Vagina (tissue), 2 donors: ENCODE measurements at places on chromosomes 1 and 21. TPM values are rescaled to one million over a fixed set of nuclear protein-coding genes. Genes with fewer than 3 reads are reported as not detected.

GRCh38 chr1:248834343-248834940 is 3.6 kb upstream of the ZNF672 start:
- no peak for DNase-seq

- peak; percentile 94 for DNase-seq
These were observed 2.4 kb upstream of the NFIA start for GRCh38 chr1:61079898-61080336.

DNA sequence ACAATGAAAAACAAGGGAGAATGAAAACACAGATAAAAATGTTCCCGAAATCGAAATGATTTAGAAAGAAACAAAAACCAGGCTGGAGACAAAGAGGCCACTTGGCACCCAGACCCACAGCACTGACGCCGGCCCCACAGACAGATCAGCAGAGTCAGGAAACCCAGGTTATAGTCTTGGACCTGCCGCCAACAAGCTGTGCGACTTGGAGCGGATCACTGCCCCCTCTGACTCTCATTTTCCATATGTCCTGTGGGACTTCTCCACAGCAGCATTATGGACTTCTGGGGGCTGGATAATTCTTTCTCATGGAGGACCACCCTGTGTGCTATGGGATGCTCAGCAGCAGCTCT is 72.4 kb downstream of the MATN1 start:
- no peak for DNase-seq

DNA sequence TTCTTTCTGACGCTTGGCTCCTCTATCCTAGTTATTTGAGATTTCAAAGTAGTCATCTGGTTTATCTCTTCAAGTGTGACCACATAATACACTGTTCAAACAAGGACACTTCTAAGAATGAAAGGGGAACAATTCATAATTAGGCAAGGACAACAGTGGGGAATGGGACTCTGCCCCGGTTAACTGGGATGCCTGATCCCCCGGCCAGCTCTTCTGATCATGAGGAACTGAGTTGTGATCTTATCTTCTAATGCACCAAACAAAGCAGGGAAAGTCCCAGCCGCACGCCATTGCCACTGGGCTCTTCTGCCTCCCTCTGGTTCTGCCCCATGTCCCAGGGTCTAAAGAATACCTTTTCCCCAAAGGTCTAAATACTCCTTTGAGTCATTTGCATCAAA is 158.2 kb upstream of the IRF2BP2 start:
- no peak for DNase-seq

DNA sequence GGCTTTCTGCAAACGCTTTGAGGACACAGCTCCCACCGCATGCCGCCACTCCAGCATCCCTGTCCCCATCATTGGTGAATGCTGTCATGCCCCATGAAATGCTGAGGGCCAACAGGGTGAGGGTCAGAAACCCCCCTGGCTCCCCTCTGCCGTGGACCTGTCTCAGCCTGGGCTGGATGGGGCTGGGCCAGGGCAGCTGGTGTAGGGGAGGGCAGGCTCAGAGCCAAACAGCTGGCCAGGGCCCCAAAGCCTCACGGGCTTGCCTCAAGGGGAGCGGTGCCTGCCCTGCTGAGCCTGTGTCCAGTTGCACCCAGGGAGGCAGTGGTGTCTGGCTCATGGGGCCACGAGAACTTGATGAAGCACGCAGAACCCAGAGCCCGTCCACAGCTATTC is 49.7 kb downstream of the S100B start:
- no peak for DNase-seq

DNA sequence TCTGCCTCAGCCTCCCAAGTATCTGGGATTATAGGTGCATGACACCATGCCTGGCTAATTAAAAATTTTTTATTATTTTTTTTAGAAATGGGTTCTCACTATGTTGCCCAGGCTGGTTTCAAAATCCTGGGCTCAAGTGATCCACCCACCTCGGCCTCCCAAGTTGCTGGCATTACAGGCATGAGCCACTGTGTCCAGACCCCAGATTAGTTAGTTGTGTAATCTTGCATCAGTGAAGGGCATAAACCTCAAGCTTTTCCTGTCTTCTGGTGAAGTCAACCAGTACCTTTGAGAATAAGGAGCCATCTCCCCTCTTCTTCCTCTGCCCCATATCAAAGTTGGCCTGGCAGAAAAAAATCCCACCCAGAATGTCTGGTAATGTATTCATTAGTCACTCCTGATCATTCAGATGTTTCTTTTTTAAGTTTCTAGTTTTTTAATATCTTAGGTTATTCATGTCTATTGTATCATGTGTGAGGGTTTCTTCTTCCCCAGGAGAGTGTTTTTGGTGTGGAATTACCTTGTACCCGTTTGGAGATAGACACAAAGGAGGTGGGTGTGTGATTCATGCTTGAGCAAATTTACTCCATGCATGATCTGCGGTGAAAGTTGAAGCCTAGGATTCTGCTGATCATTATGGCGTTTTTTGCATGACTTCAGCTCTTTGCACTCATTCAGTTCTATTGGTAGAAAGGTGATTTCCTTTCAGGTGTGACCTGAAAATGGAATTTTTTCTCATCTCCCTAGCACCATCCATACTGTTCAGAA is 144.0 kb downstream of the FMN2 start:
- no peak for DNase-seq

- DNase-seq, result no peak
These were observed 46.9 kb upstream of the ADAM30 start for GRCh38 chr1:119943216-119943615.

DNA sequence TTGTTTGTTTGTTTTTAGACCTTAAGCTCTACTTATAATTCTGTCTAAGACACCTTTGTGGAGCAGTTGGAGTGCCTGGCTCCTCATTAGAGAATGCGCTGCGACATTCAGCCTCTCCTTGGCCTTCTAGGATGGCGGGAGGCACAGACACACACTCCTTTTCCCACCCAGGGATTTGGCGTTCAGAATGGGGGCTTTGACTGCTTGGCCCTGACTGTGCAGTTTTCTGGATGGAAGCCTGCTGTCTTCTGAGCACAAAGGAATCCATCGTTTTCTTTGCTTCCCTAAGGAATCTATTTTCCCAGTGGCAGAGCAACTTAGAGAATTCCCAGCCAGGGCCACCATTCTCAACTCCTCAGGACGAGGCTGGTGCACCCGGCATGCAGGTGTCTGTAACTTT is 83.6 kb downstream of the GALNT2 start:
- no peak for DNase-seq

The CR1 gene
- 2.5 TPM for total RNA-seq

GRCh38 chr1:171800342-171800741 is 18.9 kb downstream of the METTL13 start:
- no peak for DNase-seq

The PGLYRP4 gene
- total RNA-seq, result 3.9 TPM

GRCh38 chr21:26783466-26784195 is 61.6 kb downstream of the ADAMTS1 start:
- no peak for DNase-seq

DNA sequence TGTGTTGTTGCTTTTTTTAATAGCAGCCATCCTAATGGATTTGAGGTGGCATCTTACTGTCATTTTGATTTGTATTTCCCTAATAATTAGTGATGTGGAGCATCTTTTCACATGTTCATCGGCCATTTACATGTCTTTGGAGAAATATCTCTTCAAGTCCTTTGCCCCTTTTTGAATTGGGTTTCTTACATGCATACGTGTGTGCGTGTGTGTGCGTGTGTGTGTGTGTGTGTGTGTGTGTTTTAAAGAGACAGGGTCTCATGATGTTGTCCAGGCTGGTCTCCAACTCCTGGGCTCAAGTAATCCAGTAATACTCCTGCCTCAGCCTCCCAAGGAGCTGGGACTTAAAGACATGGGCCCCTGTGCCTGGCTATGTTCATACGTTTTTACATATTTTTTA is 9.5 kb downstream of the PKNOX1 start:
- DNase-seq, result no peak

DNA sequence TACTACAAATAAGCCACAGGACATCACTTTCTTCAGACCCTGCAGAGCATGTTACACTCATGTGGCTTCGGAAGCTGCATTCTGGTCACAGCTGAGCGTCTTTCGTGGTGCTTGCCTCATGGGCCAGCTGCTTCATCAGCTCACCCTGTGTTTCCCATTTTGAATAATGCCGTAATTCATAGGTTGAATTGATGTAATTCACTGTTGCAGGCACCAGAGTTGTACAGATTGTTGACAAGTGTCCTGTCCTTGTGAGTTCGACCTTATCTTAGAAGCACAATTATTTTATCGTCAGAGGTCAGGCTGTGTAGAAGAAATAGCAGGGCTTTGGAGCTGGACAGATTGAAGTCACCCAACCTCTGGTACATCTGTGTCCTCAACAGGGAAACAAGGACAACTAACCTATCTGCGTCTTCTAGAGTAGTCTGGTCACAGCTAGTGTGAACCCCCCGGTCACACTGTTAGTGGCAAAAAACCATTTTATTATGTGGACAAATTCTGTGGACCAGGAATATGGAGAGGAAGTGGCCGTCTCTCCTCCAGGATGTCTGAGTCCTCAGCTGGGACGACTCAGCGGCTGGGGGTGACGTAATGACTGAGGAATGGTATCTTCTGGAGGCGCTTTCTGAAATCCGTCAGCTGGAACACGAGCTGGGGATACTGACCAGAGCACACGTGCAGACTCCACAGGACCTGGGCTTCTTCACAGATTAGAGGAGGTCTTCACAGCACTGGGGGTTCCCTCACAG is 17.8 kb downstream of the PKNOX1 start:
- DNase-seq, result peak; percentile 93

DNA sequence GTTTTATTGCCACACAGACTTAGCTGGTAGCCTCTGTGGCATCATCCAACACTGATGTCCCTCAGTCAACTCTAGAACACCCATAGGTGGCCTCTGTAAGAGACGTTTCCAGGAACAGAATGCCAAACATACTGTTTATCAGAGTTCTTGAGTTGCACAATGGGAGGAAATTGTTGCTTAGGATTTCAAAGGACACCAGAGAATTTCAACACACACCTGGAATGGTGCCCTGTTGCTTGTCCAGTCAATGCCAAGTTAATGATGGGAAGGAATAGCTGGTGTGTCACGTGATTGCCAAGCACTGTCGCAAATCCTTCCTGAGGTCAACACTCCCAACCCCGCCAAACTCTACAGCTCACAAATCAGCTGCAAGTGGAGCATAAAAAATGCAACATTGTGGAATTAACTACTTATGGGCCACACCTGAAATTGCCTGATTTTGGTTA is 28.6 kb upstream of the DUSP23 start:
- DNase-seq, result no peak

- no peak for DNase-seq
These were observed 1.3 kb upstream of the LIN28A start for GRCh38 chr1:26409191-26409807.

DNA sequence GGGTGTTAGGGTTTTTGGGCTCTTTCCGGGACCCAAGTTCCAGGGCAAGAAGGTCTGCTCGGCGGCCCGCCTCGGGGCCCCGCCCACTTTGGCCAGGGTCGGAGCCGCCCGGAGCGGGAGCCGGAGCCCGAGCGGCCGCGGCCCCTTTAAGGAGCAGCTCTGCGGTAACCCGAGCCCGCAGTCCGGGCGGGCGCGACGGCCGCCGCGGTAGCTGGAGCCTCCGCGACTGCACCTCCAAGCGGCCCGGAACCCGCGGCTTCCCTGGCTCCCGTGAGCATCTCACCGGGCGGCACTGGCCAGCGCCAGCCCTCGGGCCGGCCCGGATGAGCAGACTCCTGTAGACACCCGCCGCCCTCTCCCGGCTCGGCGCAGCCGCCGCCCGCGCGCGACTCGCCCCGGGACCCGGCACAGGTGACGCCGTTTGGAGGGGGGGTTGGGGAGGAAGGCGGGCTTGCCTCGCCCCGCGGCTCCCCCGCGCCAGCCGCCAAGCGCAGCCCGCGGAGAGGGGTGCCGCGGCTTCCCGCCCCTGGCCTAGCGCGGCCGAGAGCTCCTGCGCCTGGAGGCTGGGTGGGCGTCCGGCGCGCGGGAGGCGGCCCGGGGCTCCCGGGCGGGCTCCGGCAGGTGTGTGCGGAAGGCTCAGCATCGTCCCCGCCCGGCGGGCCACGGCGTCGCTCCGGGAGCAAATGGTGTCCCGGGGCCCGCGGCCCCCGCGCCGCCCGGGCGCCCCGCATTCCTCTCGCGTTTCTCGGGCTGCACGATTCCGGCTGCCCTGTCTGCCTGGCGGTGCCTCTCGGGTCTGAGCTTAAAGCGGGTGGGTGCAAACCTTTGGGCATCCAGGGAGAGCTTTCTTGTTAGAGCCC is at the start of gene TLCD4:
TLCD4 (plus strand) TSS at position 149 of the 860 bp plus-strand sequence. CDS start 26,547 bp downstream, outside the sequence.
- no peak for DNase-seq

GRCh38 chr1:88735382-88735781 is 51.3 kb downstream of the PKN2 start:
- no peak for DNase-seq

DNA sequence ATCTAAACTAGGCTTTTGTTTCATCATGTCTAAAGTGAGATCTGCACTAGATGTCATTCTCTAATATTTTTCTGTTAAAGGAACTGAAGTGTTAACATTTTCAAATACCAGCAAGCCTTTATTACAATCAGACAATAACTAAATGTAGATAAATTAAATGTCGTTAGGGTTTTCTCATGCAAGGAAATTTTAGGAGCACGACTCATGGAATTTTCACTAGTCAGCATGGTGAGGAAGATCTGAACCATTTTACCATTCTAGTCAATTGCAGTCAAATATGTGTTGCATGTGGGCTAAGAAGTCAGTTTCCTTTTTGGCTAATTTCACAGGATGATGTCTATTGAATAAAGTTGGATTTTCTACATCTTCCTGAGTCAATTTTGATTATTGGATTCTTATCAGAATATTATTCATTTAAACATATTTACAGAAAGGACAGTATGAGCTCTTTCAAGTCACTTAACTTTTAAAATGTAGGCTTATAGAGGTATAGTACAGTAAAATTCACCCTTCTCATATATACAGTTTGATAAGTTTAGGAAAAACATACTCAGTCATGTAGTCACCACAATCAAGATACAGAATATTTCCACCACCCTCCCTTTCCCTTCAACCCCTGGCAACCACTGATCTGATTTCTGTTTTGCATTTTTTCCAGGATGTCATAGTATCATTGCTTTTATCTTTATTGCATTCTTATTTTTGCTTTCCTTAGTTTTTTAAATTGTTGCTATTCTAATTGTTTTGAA is 9.2 kb downstream of the GCSAML start:
- no peak for DNase-seq

The SYDE2 gene
- total RNA-seq, result 4.7 TPM

DNA sequence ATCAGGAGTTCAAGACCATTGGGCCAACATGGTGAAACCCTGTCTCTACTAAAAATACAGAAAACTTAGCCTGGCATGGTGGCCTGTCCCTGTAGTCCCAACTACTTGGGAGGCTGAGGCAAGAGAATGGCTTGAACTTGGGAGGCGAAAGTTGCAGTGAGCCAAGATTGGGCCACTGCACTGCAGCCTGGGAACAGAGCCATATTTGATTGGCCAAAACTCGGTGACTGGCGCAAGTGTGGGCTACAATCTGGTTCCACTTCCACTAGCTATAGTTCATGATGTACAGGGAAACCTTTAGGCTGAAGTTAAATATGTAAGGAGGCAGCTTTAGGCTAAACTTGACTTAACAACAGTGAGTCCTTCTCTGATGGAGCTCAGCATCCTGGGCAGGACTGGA is 20.2 kb downstream of the SLC30A10 start:
- DNase-seq, result no peak

The CCDC181 gene
- total RNA-seq, result 1.5 TPM

- DNase-seq, result no peak
These were observed 14.6 kb upstream of the KCND3 start for GRCh38 chr1:112004076-112004475.

The POGK gene
- 26.3 TPM for total RNA-seq

- DNase-seq, result no peak
These were observed 7.4 kb downstream of the LDLRAP1 start for GRCh38 chr1:25550683-25551310.

GRCh38 chr1:10936998-10937901 is 75.2 kb upstream of the TARDBP start:
- DNase-seq, result no peak

GRCh38 chr1:246497331-246497915 is 9.7 kb downstream of the SMYD3 start:
- no peak for DNase-seq

GRCh38 chr1:203252678-203253077 is 23.2 kb upstream of the CHIT1 start:
- no peak for DNase-seq
